ENCODE measurements at places on chromosomes 3 and 15.

DNA sequence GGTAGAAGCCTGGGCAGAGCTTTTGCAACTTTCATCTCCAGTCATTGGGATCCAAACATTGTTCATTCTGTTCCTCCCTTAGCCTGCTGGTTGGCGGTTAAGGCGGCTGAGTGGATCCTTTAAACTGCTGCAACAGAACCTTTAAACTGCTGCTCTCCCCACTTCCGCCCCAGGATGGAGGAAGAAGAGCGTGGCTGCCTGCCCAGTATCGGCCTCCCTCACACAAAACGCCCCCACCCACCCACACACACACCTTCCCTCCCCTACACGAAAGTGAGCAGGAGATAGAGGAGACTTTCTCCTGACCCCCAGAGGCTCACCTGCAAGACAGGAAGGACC is 460 bp upstream of the ZMAT3 start:
- DNase-seq = peak; percentile 60
- no peaks in the 10 kb centered on the region for H3K27me3 ChIP-seq
- H3K36me3 ChIP-seq = peaks cover 9% of the 10 kb centered on the region

GRCh38 chr3:61657689-61658088 is 96.3 kb downstream of the PTPRG start:
- no peak overlapping the region for H3K4me3 ChIP-seq
- no peak overlapping the region for H3K27ac ChIP-seq
- no peak for DNase-seq
- no peaks in the 10 kb centered on the region for H3K27me3 ChIP-seq
- H3K4me1 ChIP-seq = no peaks in the 10 kb centered on the region

GRCh38 chr3:190522621-190523222 is 8.8 kb downstream of the IL1RAP start:
- H3K27me3 ChIP-seq = no peaks in the 10 kb centered on the region
- H3K36me3 ChIP-seq = no peaks in the 10 kb centered on the region
- H3K4me1 ChIP-seq = no peaks in the 10 kb centered on the region
- H3K27ac ChIP-seq = no peak overlapping the region
- no peak overlapping the region for H3K4me3 ChIP-seq

DNA sequence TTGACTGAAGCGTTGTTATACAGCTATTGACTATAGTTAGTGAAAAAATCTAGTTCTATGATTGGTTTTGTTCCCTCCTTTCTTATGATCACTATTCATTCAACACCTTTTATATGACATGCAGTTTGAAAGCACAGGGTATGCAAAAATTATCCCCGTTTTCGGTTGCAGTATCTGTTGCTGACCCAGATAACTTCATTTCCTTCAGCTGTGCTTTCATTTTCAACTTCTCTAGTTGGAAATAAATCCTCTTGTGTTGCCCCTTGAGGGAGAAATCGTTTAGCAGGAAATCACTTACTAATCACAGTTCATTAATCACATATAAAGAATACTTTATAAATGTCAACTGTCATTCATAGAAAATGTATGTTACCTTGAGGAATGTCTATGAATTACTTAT is 55.1 kb downstream of the MBNL1 start:
- H3K27me3 ChIP-seq = no peaks in the 10 kb centered on the region
- no peak overlapping the region for H3K4me3 ChIP-seq
- peaks cover 79% of the 10 kb centered on the region for H3K4me1 ChIP-seq
- DNase-seq = no peak

DNA sequence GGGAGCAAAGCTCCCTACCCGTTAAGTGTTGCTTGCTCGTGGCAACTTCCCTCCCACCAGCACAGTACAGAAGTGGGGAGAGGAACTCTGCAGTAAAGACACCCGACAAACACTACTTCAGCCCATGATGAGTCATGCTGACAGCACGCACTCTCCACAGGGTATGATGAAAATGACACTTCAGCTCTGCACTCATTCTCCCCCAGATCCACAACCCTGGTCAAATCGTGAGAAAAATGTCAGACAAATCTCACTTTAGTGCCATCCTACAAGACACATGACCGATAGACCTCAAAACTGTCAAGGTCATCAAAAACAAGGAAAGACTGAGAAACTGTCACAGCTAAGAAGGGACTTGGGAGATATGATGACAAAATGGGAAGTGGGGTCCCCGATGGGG is 278.9 kb downstream of the OCA2 start:
- H3K27ac ChIP-seq = no peak overlapping the region
- DNase-seq = no peak
- no peaks in the 10 kb centered on the region for H3K36me3 ChIP-seq
- H3K4me3 ChIP-seq = no peak overlapping the region
- no peaks in the 10 kb centered on the region for H3K4me1 ChIP-seq

DNA sequence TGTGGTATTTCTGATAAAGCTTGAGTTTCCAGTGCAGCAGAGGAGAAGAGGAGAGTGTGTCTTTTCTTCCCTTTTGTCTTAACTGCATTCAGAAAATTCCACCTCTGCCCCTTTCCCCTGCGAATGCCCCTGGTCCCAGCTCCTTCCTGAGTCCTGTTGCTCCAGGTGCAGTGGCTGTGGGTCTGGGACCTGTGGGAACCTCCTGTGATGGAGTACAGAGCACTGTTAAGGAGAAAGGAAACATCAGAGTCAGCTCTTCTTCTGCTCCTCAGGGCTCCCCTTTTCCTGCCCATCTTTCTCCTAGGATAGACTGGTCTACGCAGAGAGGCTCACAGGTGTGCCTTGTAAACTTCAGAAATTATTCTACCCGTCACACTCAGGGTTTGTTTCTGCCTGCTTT is 165.8 kb upstream of the ROPN1 start:
- H3K36me3 ChIP-seq = no peaks in the 10 kb centered on the region
- no peak overlapping the region for H3K27ac ChIP-seq
- H3K27me3 ChIP-seq = no peaks in the 10 kb centered on the region
- H3K4me1 ChIP-seq = peaks cover 7% of the 10 kb centered on the region
- H3K4me3 ChIP-seq = no peak overlapping the region
- no peak for DNase-seq
